ENCODE measurements at places on chromosomes 5 and 9.
A peak's percentile ranks its signal among the peaks of the same experiment; 100 is the strongest.

DNA sequence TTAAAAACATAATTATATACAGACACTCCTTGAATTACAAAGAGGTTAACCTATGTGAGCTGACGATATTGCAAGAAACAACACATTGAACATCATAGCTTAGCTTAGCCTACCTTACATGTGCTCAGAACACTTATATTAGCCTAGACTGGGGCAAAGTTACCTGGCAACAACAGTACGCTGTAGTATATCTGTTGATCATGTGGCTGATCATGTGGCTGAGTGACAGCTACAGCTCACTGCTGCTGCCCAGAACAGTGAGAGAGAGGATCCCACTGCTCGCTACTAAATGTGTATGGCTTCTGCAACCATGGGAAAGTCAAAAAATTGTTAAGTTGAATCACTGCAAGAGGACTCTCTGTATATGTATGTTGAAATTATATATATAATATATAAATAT lies 169.9 kb downstream of the CDH9 start:
- no peak for DNase-seq

- DNase-seq = peak; percentile 6
Observed at GRCh38 chr9:38371495-38371894, 21.0 kb upstream of the ALDH1B1 start.

- no peak for DNase-seq
Observed at GRCh38 chr9:15430920-15431844, 8.5 kb downstream of the SNAPC3 start.

DNA sequence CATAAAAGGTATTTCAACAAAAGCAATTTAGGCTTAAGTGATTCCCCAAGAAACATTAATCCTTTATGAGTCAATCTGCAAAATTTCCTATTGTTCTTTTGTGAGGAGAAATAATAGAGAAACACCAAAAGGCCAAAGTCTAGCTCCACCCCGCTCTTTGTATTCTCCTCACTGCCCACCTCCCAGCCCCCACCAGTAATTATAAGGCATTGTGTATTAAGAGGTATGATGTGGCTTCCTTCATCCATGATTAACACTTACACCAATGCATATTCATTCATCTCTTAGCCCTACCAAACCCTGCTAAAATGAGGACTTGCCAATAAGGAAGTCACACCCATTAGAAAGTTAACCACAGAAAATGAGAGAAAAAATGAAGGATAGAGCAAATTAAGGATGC lies 105.3 kb upstream of the SPATA31D4 start:
- no peak for DNase-seq

DNA sequence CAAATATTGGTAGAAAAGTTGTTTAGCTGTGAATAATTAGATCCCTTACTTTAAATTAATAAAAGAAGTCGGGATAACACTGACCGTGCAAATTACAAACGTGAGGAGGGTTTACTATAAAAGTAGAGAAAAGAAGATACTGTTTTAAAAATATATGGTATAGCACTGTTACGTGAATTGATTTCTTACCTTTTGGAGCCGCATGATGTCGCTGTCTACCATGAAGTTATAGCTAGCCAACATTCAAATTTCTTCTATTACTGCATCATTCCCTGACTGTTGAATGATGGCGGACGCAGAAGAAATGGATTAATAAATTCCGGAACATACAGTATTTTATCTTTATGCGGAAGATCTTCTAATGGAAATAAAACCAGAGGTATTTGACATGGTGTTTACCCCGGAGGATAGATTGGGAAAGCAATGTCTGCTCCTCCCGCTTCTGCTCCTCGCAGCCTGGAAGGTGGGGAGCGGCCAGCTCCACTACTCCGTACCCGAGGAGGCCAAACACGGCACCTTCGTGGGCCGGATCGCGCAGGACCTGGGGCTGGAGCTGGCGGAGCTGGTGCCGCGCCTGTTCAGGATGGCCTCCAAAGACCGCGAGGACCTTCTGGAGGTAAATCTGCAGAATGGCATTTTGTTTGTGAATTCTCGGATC lies at the start of gene PCDHA6:
Gene PCDHA6, plus strand, starts transcription at position 257 of the 658 bp plus-strand sequence. Its CDS starts 132 bp downstream, at position 389.
- DNase-seq = no peak

DNA sequence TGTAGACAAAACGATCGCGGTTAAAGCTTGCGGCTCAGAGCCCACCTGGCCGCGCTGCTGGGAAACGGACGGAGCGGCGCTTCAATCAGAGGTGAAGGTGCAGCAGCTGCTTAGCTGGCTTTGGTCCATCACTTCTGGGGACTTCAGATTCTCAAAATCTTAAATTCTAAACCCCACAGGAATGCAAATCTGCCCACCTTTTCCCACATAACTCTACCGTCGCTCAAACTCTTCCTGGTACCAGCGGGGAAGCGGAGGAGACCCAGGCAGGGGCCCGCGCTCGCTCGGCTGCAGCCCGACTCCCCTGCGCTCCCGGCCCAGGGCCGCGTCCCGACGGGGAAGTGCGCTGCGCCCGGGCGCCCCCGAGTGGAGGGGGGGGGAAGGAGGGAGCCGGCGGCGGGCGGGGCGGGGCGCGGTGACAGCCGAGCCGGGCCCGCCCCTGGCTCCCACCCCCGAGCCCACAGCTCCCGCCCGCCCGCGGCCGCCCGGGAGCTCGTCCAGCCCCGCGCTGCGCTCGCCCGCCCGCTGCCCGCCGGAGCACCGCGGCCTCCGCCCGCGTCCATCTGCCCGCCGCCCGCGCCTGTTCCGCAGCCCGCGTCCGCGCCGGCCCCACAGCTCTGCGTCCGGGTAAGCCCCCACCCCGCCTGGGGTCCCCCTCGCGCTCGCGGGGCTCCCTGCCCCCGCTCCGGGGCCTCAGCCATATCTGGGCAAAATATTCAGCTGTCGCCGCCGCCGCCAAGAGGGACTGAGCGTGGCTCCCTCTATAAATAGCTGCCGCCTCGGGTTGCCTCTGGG lies at the start of gene TMOD1:
Gene TMOD1, plus strand, starts transcription at position 490 of the 795 bp plus-strand sequence. CDS start 22,523 bp downstream, outside the sequence.
- DNase-seq = no peak

GRCh38 chr5:148924817-148925216 lies 98.4 kb downstream of the ADRB2 start:
- DNase-seq = no peak

GRCh38 chr9:111799506-111799905 lies 4.8 kb upstream of the SHOC1 start:
- no peak for DNase-seq

DNA sequence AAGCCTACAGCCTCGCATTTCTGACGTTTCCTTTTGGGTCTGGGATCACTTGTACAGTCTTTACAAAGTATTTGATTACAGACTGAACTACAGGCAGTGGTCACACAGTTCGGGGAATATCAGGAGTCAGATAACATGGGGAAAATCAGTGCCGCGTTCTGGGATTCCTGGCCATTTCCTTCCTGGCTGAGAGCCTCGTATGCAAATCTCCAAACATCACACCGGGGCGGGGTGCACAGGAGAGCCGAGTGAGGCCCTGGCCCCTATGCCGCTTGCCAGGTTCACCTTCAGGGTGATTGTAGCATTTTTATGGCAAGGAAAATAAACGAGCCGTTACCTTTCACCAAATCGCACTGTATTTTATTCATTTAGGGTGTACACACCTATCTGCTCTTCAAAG lies 29.6 kb upstream of the SLC9A3 start:
- no peak for DNase-seq

DNA sequence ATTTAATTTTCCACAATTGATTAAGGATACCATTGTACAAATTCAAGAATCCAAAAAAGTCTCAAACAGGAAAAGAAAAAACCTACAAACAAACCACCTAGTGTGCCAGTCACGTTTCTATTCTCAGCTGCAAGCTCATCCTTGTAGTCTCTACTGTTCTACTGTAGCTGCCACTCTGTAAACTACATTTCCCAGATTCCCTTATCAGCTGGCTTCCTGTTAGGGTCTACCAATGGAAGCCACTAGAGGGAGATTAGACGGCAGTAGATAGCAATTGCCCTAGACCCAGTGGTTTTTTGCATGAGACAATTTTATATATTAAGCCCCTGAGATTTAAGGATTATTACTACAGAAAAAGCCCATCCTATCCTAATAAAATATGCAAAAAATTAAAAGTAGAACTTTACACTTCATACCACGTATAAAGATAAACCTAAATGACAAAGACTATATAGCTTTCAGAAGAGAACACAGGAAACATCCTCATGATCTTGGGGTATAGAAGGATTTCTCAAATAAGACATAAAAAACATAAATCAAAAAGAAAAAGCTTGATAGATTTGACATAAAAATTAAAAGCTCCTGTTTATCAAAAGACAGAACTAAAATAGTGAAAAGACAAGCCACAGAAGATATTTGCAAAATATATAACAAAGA lies 37.4 kb downstream of the P4HA2 start:
- DNase-seq = no peak

- DNase-seq = no peak
Observed at GRCh38 chr9:133709691-133710571, 28.2 kb downstream of the SARDH start.

DNA sequence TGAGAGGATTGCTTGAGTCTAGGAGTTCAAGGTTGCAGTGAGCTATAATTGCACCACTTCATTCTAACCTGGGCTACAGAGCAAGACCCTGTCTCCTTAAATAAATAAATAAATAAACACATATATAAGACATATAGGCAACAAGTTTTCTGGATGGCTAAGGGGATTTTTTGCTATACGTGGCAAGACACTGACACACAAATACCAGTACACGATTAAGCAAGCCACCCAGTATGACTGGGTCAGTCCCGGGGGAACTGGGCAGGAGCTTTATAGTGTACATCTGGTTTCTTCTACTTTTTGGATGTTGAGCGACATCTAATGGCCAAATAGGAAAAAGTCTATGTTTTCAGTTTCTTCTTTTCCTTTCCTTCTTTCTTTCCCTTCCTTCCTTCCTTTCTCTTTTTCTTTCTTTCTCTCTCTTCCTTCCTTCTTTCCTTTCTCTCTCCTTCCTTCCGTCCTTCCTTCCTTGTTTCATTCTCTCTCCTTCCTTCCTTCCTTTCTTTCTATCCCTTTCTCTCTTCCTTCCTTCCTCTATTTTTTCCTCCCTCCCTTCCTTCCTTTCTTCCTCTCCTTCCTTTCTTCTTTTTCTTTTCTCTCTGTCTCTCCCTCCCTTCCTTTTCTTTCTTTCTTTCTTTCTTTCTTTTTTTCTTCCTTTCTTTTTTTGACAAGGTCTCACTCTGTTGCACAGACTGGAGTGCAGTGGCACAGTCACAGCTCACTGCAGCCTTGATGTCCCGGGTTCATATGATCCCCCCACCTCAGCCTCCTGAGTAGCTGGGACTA lies 47.0 kb upstream of the PLIN2 start:
- DNase-seq = peak; percentile 58

DNA sequence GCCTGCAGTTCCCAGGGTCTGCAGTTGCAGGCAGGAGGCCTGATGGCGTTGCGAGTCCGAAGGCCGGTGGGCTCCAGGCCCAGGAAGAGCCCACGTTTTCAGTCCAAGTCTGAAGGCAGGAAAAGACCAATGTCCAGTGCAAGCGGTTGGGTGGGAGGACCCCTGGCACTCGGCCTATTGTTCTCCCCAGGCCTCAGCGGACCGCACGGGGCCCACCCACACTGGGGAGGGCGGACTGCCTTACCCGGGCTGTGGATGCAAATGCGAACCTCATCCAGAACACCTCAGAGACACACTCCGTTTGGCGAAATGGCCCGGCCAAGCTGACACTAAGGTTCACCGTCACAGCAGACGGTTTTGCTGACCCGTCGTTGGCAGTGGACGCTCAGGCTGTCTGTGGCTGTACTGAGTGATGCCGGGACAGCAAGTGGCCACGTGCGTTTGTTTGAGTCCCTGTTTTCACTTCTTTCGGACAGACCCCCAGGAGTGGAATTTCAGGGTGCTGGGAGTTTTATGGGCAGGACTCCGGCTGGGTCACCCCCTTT lies 10.2 kb upstream of the SEC16A start:
- no peak for DNase-seq

- no peak for DNase-seq
Observed at GRCh38 chr5:39555788-39556187, 131.0 kb upstream of the DAB2 start.

DNA sequence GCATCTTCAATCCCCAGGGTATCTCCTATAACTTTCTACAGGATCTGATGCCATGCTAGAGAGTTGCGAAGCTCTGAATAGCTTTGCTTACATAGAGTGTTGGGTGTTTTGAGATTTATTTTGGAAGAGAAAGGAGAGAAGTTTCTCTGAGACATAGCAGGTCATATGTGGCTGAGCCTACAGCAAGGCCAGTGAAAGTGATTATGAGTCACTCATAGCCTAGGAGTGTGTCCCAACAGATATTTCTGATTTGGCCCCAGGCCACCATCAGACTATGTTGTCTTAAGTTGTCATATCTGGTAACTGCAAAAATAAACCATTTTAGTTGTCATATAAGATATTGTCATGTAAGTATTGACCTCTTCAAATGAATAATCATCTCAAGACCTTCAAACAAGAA lies 132.0 kb upstream of the RAI14 start:
- DNase-seq = no peak

DNA sequence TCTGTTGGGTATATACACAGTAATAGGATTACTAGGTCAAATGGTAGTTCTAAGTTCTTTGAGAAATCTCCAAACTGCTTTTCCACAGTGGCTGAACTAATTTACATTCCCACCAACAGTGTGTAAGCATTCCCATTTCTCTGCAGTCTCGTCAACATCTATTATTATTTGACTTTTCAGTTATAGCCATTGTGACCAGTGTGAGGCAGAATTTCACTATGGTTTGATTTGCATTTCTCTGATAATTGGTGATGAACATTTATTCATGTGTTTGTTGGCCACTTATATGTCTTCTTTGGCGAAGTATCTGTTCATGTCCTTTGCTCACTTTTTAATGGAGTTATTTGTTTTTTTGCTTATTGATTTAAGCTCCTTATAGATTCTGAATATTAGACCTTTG lies 596.2 kb upstream of the DAB2 start:
- DNase-seq = no peak

GRCh38 chr5:126562823-126563222 lies 32.2 kb downstream of the ALDH7A1 start:
- DNase-seq = no peak

- DNase-seq = no peak
Observed at GRCh38 chr9:125922854-125923253, 175.7 kb downstream of the PBX3 start.

GRCh38 chr9:134419000-134419683 lies 92.9 kb downstream of the RXRA start:
- DNase-seq = no peak

GRCh38 chr5:143662020-143662419 lies 149.9 kb upstream of the HMHB1 start:
- no peak for DNase-seq

- DNase-seq = no peak
Observed at GRCh38 chr5:78983601-78984438, 1.3 kb downstream of the ARSB start.

DNA sequence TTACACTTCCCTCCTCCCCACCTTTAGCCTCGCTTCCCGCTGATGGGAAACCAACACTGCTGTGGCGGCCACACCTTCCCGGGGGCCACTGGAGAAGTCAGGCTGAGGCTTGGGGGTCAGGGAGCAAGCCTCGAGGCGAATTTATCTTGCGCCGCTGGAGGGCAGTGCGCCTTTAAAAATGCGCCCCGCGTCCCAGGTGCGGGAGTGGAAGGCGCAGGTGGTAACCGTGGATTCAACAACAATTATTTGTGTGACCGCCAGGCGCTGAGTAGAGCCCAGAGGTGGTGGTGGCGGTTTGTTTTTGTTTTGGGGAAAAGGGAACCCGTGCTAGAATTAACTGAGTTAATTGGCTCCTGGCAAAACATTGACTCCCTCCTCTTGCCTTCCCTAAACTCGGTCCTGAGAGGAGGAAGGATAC lies 1.1 kb downstream of the CFAP77 start:
- DNase-seq = peak; percentile 54
